ENCODE measurements at places on chromosomes 1 and 21. TPM values are rescaled to one million over a fixed set of nuclear protein-coding genes. Genes with fewer than 3 reads are reported as not detected.

CNKSR1 gene
- total RNA-seq, result 0.24 TPM

LIN28A gene
- total RNA-seq, result not detected

ADAMTS4 gene
- not detected for total RNA-seq

JUN gene
- total RNA-seq, result 43.1 TPM

FAM151A gene
- total RNA-seq, result not detected

RABGAP1L gene
- 6.0 TPM for total RNA-seq

BRINP3 gene
- total RNA-seq, result not detected

DIO1 gene
- not detected for total RNA-seq

GPATCH4 gene
- 76.8 TPM for total RNA-seq

S100A2 gene
- 23.4 TPM for total RNA-seq

MAP10 gene
- 0.63 TPM for total RNA-seq

COL9A2 gene
- total RNA-seq, result 0.19 TPM

RBM11 gene
- not detected for total RNA-seq

RNU1-2 gene
- not detected for total RNA-seq

HFM1 gene
- total RNA-seq, result 0.09 TPM

PCP4 gene
- total RNA-seq, result not detected

LCE1E gene
- 0.08 TPM for total RNA-seq

CHI3L2 gene
- 0.40 TPM for total RNA-seq

RPE65 gene
- not detected for total RNA-seq
